ENCODE measurements at places on chromosomes 13 and 19. TPM values are rescaled to one million over a fixed set of nuclear protein-coding genes. Genes with fewer than 3 reads are reported as not detected.

The ERICH4 gene
- total RNA-seq: not detected

The IFNL1 gene
- not detected for total RNA-seq

The AKAP8L gene
- 44.8 TPM for total RNA-seq

The ZNF835 gene
- 0.21 TPM for total RNA-seq

The DCUN1D2 gene
- 8.4 TPM for total RNA-seq

The ONECUT3 gene
- not detected for total RNA-seq

The SHISA2 gene
- total RNA-seq: 49.9 TPM

The POU2F2 gene
- 0.21 TPM for total RNA-seq

The PLEKHG2 gene
- 3.6 TPM for total RNA-seq

The ZNF578 gene
- 1.9 TPM for total RNA-seq

The ZFP82 gene
- total RNA-seq: 3.9 TPM

The CRX gene
- total RNA-seq: not detected

The UPF3A gene
- 13.2 TPM for total RNA-seq

The PLPP2 gene
- 120 TPM for total RNA-seq

The GFY gene
- total RNA-seq: not detected

The ODAD3 gene
- under 0.01 TPM for total RNA-seq

The ZNF266 gene
- 8.1 TPM for total RNA-seq

The EDNRB gene
- under 0.01 TPM for total RNA-seq

The ZFP36 gene
- total RNA-seq: 5.8 TPM

The ZNF302 gene
- 6.4 TPM for total RNA-seq

The CD33 gene
- not detected for total RNA-seq

The SIGLEC12 gene
- total RNA-seq: not detected

The ZNF526 gene
- total RNA-seq: 8.1 TPM

The SYDE1 gene
- total RNA-seq: 5.8 TPM
